ENCODE measurements at places on chromosomes 16 and 17.

GRCh38 chr16:14111713-14112538 lies 40.8 kb downstream of the MRTFB start:
- DNase-seq = no peak

DNA sequence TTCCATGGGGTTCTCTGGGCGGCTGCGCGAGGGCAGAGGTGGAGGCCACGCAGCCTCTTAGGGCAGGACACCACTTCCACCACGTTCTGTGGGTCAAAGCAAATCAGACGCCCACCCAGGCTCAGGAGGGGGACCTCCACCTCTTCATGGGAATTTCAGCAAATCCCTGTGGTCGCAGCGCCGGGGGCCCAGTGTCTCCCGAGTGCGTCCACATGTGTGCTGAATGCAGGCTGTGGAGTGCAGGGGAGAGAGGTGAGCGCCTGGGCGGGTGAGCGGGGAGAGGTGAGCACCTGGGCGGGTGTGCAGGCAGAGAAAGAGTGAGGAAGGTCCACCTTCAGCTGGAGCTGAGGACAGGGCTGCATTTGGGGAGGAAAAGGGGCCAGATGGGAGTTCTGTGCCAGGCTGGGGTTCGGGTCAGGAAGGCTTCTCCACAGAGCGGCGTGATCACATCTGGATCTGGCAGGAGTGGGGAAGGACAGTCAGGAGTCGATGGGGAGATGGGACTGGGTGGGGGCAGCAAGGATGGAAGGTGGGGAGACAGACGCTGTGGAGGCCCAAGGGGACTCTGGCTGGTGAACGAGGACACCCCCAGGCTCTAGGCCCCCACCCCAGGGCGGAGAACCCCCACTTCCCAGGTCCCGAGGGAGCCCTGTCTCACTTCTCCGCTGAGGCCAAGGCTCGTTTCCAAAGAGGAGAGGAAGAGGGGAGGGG lies 36.8 kb upstream of the CBFA2T3 start:
- DNase-seq = no peak

DNA sequence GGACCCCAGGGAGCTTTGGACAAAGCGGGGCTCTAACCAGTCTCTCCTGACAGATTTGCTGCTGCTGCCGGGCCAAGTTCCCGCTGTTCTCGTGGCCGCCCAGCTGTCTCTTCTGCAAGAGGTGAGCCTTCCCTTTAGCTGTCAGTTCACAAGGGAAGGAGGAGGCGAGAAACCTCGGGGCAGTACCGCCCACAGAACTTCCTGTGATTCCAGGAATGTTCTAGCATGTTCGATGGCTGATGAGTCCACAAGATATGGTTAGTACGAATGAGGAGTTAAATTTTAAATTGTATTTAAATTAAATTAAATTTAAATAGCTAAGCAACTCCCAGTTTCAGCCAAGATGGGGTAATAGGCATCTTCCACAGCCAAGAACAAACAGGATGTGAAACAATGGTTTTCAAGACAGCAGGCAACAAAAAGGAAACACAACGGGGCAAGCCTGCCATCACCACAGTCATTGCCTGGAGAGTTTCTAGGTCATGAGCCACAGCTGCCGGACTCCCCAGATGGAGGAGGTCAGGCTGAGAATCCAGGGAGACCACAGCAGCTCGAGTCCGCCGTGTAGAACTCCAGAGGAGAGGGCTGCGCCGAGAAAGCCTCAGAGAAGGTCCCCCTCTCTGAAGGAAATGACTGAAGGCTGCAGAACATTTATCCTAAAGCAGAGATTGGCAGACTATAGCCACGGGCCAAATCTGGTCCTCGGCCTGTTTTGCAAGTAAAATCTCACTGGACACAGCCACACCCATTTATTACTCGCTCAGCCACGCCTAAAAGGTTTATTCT lies 9.5 kb upstream of the TCF25 start:
- DNase-seq = no peak

DNA sequence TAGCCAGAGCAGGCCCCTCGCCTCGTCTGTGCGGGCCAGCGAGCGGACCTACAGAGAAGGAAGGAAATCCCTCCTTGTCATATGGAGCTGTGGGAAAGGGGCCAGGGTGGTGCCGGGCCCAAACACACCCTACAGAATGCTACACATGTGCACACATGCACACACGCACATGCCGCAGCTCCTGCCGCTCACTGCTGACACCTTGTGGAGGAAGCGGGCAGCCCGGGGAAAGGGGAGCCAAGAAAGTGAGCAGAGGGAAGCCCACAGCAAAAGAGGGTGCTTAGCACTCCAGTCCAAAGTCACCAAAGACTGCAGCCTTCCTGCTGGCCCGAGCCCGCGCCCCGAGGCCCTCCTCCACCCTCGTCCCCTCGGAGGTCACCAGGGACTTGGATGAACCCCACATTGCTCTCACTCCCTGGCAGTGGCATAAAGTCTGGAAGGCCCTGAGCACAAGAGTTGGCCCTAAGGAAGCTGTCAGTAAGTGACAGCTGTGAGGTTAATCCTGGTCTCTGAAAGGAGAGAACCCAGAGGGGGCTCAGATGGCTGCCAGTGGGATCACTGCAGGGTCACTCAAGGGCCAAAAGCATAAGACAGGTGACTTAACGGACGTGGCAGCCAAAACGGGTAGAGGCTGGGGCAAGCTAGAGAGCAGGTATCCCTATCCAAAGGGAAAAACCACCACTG lies 68.2 kb downstream of the MYO18A start:
- DNase-seq = peak; percentile 61

- no peak for DNase-seq
Observed at GRCh38 chr17:50465171-50465570, 3.5 kb downstream of the CHAD start.

DNA sequence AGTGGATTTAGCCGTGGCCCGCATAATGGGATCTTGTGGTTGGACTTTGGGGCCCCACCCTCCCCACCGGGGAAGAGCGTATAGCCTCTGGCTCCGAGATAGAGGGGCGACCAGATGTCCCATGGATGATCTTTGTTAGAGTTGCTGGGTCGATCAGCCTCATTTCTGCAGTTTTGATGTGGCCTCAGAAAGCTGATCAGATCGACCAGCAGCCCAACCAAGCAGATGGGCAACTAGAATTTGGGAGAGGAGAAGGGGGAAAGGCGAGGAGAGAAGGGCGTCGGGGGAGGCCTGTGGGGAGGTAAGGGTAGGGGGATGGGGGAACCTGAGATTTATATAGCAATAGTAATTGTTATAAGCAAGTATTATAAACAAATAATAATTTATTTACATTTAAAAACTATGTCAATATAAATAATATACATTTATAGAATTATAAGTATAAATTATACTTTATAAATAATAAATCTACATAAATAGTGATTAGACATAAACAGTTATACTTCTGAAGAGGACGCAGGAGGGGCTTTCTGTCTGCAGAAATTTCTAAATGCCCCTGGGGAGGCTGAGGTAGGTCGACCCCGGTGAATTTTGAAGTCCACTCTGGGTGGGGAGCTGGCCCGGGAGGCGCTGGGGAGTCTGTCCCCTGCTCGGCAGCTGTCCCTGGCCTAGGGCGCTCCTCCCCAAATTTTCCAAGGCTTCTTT lies 136.3 kb downstream of the KCNJ12 start:
- no peak for DNase-seq

- no peak for DNase-seq
Observed at GRCh38 chr17:66686601-66687000, 148.3 kb upstream of the CACNG5 start.

- no peak for DNase-seq
Observed at GRCh38 chr16:2962334-2963073, 1.6 kb upstream of the KREMEN2 start.

- peak; percentile 33 for DNase-seq
Observed at GRCh38 chr16:10737068-10737625, 6.5 kb upstream of the NUBP1 start.

DNA sequence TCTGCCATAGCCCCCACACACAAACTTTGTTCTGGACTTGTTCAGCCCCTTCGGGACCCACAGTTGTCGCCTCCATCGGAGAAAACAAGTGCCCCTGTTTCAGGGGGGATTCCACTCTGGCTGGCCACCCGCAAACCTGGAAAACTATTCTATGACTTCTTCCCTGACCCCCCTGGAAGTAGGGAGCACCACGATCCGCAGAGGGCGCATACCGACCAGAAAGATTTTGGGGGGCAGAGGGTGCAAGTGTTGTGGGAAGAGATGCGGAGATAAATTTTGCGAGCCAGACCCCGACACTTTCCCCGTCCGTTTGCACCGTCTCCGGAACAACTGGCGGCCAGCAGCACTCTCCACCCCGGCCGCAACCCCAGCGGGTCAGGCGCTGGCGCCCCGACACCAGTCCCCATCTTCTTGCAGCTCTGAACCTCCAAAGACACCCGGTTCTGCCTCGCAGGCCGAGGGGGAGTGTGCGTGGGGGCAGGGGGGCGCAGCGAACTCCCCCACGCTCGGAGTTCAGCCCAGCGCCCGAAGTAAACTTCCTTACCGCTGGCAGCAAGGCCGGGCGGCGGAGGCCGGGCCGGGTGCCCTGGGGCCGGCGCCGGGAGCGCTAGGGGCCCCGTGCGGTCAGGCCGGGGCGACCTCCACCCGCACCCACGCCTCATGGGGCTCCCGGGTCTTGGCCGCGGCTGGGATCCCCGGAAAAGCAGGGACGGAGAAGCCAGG lies 744 bp downstream of the SALL1 start:
- DNase-seq = no peak

DNA sequence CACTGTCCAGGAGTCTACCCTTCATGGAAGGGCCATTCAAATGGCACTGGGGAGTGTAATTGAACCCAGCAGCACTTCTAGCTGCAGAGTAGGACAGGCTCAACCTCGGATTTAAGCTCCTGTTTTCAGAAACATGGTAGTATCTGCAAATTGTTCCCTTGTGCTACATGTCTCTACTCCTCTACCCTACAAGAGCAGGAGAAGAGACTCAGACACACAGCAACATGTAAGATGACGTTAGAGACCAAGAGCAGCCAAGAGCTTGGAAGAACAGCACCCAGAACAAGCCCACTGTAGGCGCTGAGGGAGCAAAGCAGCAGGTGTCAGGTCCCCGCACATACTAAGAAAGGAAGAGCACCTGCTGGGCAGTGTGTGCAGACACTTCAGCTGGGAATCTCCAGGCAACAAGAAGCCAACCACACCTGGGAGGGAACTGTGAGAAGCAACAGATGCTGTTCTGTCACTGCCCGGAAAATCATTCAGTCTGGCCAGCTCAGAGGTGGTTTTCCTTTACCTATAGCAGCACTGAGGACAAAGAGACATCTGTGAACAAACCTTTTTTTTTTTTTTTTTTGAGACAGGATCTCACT lies 35.6 kb upstream of the MNT start:
- no peak for DNase-seq

DNA sequence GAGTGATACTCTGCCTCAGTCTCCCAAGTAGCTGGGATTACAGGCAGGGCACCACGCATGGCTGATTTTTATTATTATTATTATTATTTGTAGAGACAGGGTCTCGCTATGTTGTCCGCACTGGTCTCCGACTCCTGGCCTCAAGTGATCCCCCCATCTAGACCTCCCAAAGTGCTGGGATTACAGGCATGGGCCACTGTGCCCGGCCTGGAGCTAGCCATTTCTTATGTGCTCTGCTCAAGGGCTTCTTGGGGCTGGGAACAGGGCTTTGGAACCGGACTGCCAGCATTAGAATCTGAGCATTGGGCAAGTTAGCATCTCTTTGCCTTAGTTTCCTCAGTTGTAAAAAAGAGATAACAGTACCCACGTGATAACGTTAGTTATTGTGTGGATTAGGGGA lies 111.3 kb downstream of the C16orf78 start:
- no peak for DNase-seq
